GM13977 (cell line): ENCODE measurements at places on chromosomes 12 and 14.

GRCh38 chr14:34043627-34044372 is 92.9 kb upstream of the EGLN3 start:
- peak; percentile 42 for DNase-seq

GRCh38 chr14:36579573-36580140 is 2.8 kb downstream of the NKX2-8 start:
- peak; percentile 25 for DNase-seq

- no peak for DNase-seq
These were observed 163.5 kb downstream of the KITLG start for GRCh38 chr12:88416786-88417185.

GRCh38 chr12:104478396-104479122 is 21.8 kb downstream of the CHST11 start:
- DNase-seq: peak; percentile 49

GRCh38 chr12:110733089-110733715 is 9.5 kb downstream of the PPP1CC start:
- no peak for DNase-seq

- DNase-seq: no peak
These were observed 239.8 kb upstream of the FAR2 start for GRCh38 chr12:28909291-28909690.

- DNase-seq: no peak
These were observed 45.3 kb upstream of the HECTD1 start for GRCh38 chr14:31252865-31253264.

GRCh38 chr12:23887055-23887835 is 62.2 kb downstream of the SOX5 start:
- no peak for DNase-seq

GRCh38 chr12:19882346-19882745 is 443.1 kb downstream of the AEBP2 start:
- DNase-seq: no peak

GRCh38 chr14:20327005-20327869 is 5.8 kb downstream of the CCNB1IP1 start:
- DNase-seq: peak; percentile 55

DNA sequence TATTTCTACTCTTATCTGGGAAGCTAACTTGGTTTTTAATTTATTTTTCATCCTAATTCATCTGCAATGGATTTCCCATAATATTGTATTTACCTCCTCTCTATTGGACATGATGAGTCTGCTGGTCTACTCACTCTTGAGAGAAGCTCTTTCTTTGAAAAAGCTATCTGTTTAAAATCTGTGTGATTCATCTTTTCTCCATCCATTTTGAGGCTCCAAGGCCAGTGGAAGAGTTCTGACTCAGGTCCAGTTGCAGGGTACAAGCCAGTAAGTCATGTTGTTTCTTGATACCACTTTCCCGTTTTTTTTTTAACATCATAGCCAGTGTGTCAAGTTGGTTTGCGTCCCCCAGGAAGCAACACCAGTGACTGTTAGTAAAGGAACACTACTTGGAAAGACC is 160.3 kb upstream of the BMP4 start:
- no peak for DNase-seq

DNA sequence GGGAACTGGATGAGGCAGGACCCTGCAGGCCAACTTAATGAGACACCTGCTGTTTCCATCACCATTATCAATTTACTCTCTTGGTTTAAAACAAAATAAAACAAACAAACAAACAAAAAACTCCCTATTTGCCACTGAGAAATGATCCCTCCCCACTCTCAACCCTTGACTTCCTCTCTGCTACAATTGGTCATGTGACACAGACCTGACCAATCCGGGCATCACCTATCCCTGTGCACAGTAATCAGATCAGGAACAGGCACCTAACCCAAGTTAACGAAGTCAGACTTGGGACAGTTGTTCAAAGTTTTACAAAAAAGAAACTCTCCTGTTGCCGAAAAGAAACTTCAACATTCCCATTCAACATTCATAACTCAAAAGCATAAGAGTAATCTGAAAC is 58.4 kb downstream of the NELL2 start:
- no peak for DNase-seq

GRCh38 chr14:96112032-96112431 is 72.9 kb downstream of the C14orf132 start:
- no peak for DNase-seq

DNA sequence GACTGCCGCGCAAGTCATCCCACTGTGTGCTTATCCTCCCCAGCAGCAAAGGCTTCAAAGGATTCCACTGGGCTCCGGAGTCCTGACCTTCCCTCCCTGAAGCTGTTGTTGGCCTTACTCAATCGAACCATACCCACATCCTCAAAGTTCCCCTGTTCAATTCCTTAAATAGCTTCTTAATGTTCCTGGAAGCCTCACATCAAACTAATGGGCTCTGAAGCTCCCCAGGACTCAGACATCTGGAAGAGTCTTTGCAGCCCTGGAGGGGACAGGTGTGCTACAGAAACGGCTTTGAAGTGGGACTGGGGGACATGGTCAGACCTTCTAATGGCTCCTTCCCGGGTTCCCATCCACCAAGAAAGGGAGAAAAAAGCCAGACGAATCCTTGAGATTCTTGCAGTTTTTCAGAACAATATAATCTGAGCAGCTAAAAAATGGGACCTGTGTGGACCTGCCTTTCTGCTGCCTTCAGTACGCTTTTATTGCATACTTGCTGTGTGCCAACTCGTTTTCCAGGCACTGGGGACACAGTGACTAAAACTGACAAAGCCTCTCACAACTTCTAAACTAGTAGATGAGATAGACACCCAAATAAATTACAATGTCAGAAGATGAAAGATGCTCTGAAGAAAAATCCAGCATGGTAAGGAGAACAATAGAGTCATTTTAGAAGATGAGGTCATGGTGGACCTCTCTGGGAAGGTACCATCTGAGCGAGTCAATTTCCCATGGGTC is 204.5 kb downstream of the MON2 start:
- DNase-seq: no peak

DNA sequence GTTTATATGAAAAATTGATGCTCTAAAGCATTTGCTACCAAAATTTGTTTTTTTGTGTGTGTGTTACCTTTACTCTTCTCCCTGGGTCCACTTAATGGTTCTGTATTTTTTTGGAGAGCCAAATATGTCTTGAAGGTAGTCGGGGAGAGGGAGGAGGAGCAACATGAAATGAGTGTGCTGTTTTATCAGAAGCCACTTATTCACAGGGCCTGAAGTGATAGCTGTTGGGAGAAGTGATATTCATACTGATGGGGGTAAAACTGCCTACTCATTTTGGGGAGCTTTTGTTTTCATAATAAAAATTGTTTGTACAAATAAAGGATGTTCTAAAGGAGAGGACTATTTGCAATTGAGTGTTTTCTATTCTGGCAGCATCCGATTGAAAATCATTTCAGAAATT is 29.2 kb downstream of the CRADD start:
- DNase-seq: no peak

- no peak for DNase-seq
These were observed 76.1 kb upstream of the TMEM263 start for GRCh38 chr12:106879612-106880011.

DNA sequence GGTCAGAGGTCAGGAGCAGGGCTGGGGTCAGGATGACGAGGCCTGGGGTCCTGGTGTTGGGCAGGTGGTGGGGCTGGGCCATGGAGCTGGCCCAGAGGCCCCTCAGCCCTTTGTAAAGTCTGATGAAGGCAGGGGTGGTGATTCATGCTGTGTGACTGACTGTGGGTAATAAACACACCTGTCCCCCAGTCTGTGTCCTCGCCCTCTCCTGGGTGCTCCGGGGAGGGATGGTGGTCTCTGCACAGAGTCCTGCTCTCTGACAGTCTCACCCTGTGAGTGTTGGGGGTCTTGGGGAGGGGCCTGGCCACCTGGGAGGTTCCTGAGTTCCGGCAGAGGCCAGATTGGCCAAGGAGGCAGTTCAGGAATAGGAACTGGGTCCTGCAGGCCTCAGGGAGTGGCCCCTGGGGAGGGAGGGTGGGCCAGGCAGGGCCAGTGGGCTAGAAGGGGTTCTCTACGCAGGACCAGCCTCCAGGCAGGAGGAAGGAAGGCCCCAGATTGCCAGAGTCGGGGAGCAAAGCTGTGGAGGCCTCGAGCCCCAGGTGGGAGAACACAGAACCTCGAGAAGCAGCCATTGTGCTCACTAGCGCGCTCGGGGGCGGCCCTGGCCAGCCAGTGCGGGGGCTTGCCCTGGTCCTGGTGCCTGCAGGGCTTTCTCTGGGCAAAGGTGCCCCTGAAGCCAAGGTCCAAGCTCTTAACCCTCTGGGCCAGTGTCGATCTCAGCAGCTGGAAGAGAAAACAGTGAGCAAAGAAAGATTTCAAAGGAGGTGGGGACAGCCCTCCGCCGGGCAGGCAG is 14.4 kb downstream of the ACADS start:
- DNase-seq: no peak

- DNase-seq: no peak
These were observed 153.7 kb downstream of the PRKD1 start for GRCh38 chr14:29773990-29774389.

DNA sequence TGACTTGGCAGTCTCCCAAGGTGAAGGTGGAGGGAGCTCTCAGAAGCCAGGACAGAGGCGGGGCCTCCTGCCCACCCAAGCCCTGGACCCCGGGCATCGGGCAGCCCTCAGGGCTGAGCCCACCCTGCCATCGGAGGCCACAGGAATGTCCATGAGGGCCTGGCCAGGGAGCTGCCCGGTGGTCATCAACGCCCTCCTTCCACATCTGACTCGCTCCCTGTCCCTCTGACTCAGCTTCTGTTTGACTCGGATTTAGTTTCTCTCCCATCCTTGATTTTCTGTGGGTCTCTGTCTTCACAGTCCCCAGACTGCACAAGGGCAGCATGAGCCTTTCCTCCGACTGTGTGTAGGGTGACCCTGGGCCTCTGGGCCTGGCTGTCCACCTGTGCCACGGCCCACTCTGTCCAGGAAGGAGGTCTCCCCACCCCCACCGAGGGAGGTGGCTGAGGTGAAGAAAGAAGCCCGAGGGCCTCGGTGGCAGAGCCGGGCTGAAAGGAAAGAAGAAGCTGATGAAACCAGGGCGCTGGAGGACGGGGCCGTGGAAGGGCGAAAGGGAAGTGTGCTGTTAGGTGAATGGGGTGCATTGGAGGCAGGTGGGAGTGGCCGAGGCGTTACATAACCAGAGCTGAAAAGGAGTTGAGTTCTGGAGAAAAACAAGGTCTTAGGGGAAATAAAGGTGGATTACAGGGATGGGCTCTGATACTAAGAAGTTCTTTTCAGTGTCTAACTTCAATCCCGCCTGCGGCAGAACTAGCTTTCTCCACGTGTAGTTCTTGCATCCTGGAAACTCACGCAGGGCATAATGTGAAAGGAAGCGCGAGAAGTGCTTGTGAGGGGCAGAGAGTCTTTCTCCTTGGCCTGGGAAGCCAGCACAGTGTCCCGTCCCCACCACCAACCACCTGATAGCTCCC is 16.7 kb upstream of the TMEM106C start:
- no peak for DNase-seq

GRCh38 chr12:102479939-102480338 is 424 bp downstream of the IGF1 start:
- DNase-seq: no peak

DNA sequence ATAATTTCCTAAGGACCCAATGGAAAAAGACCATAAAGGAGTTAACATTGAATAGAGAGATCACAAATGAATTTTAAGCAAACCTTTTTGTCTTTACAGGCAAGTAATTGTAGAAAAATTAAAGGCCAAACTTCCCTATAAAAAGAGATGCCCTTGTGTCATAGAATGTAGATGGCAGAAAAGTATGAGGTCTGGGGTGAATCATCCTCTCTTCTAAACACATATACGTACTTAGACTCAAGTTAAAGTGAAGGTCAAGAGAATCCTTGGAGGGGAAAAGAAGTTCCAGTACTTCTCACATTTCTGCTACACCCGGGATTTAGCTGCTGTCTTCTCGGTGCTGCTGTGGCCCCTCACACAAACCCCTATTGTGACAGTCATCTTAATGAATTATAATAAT is 116.2 kb upstream of the ARID2 start:
- DNase-seq: no peak

DNA sequence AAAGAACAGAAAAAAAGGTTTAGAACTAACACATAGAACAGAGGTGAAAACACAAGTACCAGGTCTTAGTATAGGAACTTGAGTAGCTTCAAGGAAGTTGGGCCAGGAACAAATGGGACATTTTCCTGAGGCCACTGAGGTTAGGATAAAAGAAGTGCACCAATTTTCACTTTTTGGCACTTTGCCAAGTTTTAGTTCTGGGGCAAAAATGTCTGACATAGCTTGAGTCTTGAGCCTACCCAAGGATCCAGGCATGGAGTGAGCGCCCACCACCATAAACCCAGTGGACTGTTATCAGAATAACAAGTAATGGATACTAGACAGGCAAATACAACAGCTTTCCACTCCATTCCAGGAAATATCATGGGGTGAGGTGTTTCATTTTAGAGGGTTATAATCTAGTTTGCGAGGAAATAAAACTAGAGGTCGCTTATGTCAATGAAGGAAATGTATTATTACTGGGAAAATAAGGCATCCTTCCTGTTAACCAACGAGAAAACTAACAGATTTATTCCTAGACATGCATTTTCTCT is 199.7 kb upstream of the HMGA2 start:
- DNase-seq: no peak

DNA sequence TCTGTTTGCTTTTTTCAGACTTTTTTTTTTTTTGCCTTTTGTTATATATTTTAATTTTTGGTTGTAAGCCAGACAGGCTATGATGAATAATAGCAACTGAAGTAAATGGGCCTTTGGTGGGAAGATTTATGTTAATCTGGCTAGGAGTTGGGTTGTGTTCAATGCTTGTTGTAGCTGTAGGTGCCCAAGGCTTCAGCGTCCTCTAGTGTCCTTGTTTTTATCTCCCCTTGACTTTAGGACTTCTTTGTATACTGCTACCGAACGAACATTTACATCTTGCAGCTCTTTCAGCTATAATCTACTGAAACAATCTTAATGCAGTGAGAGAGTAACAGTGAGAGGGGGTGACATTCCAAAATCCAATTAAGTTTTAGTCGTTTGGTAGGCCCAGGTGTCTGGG is 848.4 kb upstream of the FBXO33 start:
- no peak for DNase-seq

DNA sequence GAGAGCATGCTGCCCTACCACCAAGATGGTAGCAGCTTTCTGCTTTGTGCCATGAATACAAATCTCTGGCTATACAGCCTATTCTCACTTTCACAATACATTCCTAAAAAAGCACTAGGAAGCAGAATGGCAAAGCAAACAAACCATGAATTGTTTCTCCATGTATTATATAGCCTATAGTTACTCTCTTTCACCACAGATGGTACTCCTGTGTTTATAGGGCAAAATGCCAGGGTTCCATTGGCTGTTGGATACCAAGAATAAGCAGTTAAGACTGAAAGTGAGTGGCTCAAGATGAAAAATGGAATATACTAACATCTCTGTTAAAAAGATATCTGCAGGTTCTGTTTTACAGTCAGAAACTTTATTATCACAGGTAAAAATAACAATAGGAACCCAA is 11.1 kb downstream of the ARF3 start:
- DNase-seq: no peak

- DNase-seq: no peak
These were observed 64.2 kb downstream of the LLPH start for GRCh38 chr12:66066137-66066928.
